ENCODE measurements at places on chromosomes 7 and 10.

- no peak for DNase-seq
These were observed 161.6 kb upstream of the PRSS1 start for GRCh38 chr7:142587578-142588191.

DNA sequence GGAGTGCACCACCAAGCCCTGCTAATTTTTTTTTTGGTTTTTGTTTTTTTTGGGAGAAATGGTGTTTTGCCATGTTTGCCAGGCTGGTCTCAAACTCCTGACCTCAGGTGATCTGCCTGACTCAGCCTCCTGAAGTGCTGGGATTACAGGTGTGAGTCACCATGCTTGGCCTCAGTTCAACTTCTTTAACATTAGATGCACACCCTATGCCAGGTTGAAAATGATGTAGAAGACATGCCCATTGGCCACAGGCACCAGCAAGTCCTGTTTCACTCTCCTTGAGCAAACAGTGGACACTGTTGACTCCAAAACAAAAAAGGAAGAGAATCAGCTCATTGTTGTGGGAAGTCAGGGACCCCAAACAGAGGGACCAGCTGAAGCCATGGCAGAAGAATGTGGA, 1205.3 kb downstream of the REEP3 start:
- no peak for DNase-seq

DNA sequence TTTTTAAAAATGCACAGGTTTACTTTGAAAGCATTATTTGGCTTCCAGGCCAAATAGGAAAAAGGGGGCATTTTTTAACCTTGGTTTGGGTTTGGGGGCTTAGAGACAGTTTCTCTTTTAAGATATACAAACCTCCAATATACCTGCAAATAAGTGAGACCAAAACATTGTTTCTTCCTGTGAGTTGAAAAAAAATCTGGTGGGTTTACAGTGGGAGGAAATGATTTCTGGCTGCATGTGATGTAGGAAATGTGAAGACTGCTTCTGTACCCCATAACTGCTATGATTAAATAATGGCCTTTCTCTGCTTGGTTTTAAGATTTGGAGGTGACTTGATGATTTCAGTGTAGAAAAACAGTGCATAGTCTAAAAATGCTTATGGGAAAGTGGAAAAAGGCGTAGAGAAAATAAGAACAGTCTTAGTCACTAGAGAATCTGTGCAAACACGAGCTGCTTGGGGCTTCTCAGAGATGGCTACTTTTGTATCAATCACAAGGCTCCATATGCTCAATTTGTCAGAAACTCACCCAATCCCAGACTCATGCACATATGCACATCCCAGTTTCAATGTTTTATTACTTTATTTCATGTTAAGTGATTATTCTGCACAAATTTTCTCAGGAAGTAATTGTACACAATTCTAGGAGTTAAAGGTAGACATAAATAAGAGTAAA, 22.1 kb upstream of the PRKCQ start:
- DNase-seq, result no peak

GRCh38 chr10:72904806-72905205, 11.3 kb downstream of the OIT3 start:
- no peak for DNase-seq

- DNase-seq, result no peak
These were observed 122.3 kb downstream of the ACTR3B start for GRCh38 chr7:152881893-152882292.

DNA sequence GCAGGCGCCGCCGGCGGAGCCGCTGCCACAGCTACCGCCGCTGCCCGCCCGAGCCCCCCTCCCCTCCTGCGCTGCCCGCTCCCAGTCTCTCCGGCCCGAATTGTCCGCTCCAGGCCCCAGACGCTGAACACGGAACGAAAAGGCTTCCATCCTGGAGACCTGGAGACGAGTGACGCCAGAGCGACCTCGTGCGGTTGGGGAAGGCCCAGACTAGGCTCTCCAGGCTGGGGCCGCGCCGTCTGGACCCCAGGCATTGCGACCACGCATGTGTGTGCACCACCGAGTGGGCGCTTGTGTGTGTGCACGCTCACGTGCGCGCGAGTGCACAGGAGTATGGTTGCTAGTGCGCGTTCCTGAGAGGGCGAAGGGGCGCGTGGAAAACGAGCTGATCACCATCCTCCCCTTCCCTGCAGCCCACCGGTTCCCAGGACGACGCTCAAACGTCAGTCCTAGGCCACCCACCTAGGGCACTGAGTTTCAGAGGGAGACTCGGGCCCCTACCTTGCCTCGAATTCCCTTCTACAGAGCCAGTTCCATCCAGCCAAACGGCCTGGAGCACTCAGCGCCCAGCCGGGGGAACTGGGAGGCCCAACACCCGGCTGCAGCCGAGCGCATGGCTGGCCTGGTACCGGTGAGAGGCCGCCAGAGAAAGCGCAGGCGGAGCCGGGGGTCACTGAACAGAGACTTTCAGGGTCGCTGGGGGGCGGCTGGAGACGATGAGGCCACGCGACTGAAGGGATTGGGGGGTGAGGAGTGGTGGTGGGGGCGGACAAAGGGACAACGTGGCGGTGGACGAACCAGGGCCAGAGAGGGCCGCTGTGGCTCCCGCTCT, 11.6 kb downstream of the LBX1 start:
- no peak for DNase-seq

- DNase-seq, result no peak
These were observed 158.5 kb downstream of the DKK1 start for GRCh38 chr10:52472406-52473146.

DNA sequence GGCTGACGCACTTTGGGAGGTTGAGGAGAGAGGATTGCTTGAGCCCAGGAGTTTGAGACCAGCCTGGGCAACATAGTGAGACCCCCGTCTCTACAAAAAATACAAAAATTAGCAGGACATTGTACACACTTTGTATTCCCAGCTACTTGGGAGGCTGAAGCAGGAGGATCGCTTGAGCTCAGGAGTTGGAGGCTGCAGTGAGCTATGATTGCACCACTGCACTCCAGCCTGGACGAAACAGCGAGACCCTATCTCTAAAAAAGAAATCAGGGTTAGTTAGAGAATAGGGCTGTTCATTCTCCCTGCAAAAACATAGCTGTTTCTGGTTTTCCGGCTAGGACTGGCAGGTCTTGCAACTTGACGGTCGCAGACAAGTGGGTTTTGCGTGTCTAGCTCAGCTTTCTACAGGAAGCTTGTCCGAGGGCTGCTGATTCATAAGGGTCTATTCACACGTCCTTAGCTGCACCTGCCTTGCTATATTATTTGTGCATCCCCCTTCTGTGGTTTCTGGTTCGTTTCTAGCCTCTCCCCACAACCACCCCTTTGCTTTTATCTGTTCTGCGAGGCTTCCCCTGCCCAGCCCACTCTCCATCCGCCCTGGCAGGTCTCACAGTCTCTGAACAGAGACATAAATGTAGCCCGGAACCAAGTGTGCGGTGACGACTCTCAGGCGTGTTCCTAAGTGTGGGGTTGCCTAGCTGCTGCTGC, 10.7 kb downstream of the AMZ1 start:
- DNase-seq, result peak; percentile 80

GRCh38 chr7:157612664-157613561, 276.1 kb downstream of the DNAJB6 start:
- peak; percentile 60 for DNase-seq

DNA sequence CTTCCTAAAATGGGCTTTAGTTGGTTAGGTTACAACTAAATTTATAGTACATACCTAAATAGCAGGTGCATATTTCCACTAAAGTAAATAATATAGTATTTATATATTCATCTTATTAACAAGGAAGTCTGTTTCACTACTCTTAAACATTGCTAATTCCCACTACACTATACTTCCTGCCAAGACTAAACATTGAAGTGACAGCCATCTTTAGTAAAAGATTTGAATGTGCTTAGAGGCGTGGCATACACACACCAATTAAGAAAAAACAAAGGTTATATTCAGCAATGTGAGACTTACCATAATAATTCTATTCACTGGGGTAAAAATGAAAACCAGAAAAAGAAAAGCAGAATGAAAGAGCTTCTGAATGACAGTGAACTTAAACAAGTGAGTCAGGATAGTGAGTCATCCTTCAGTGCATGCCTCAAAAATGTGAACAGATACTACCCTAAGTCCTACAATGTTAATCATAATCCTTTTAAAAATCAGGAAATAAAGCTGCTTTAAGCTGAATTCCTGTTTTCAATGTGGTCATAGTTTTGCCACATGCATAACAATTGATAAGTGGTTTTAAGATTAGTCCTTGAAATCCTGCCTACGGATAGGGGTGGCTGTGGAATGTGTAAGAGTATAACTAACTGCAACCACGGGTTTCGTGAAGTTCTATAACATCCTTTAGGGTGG, 59.4 kb downstream of the USP6NL start:
- DNase-seq, result no peak

DNA sequence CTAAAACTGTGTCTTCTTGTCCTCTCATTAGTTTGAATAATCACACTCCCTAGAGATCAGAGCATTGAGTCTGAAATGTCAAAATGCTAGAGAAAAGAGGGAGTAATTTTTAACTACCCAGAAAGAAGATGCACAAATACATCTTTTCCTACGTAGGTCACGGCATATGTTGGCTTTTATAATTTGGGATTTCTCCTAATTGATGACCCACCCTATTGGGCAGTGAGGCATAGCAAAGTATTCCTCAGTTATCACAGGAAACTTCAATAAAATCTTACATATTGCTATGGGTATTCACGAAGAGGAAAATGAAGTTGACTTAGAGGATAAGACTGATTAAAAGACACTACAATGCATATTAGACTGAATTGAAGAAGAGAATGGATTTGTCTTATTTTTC, 25.4 kb downstream of the ARMC10 start:
- DNase-seq, result no peak

DNA sequence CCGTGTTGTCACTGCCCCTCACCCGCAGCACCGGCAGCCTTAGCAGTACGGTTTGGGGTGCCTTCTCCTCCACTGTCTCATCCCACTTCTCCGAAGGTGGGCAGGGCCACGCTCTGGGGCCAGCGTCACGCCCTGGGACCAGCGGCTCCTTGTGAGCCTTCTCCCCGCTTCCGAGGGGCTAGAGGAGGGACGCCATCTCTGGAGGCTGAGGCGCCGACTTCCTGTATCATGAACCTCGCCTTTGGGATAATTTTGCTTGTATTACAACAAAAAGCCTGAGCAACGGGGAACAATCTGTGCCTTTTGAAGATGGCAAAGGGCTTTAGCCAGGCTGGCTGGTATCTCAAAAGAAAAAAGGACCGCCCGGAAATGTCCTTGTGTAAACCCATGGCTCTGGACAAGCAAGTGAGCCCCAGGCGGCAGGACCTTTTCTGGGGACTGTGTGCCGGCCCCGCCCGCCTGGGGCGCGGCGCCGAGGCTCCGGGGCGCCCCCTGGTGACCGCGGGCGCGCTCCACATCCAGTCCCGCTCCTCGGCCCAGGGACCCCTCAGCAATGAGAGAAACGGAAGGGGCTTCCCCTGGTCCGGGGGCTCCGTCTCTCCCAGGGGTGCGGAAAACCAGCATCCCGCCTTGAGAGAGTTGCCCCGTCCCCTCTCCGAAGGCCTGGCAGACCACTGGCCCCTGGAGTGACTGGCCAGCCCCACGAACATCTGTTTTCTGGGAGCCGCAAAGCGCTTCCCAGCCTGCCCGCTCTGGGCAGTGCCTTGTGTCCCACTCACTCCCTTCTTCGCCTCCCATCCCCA, 3.8 kb downstream of the DEPP1 start:
- peak; percentile 83 for DNase-seq

- no peak for DNase-seq
These were observed 73.1 kb upstream of the PDE1C start for GRCh38 chr7:32143301-32143700.

DNA sequence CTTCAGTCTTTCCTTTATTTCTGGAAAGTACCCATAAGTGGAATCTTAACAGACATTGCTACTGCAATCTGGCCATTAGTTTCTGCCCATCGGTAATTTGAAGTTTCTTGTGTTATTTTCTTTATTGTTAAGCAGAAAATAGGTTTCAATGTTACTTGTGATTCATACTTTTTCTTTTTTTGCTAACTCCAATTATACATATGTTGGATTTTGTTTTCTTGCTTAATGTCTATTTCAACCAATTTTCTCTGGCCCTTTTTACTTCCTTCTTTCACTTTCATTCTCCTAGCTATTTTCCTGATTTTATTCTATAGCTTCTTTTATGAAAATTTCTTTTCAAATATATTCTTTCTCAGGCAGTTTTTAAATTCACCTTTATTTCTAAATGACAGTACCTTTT, 457.4 kb downstream of the TCERG1L start:
- no peak for DNase-seq

DNA sequence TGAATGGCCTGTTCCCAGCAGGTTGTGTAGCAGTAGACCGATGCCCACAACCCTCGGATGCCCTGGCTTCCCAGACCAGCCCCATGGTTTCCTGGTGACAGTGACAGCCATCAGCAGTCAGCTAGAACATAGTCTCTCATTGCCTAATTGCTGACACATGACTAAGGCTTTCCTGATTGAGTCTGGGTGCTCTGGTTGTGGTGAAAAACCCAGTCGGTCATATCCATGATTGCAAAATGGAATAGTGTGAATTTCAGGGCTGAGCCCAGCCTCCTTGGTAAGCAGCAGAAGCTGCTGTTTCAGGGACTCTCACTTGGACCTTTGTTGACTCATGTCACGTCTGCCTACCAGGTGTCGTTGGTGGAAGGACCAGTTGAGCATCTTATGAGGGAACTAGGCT, 36.6 kb downstream of the POR start:
- no peak for DNase-seq

- no peak for DNase-seq
These were observed 223.4 kb downstream of the BMPER start for GRCh38 chr7:34128762-34129161.

DNA sequence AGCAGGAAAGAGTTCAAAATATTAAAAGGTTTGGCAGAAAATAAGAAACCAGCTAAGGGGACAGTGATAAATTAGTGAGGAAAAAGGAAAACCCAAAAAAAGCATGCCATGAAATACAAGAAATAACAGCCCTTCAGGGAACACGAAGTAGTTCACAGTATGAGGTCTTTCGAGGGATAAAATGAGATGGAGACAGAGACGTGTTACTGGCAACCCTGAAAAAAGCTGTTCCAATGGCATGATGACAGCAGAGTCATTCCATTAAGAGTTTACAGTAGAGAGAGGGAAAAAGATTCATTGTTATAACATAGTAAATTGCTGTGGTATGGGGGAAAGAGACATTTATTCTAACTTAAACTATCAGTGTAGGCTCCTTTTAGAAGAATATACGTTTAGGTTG, 391.2 kb downstream of the ANKRD7 start:
- DNase-seq, result no peak

DNA sequence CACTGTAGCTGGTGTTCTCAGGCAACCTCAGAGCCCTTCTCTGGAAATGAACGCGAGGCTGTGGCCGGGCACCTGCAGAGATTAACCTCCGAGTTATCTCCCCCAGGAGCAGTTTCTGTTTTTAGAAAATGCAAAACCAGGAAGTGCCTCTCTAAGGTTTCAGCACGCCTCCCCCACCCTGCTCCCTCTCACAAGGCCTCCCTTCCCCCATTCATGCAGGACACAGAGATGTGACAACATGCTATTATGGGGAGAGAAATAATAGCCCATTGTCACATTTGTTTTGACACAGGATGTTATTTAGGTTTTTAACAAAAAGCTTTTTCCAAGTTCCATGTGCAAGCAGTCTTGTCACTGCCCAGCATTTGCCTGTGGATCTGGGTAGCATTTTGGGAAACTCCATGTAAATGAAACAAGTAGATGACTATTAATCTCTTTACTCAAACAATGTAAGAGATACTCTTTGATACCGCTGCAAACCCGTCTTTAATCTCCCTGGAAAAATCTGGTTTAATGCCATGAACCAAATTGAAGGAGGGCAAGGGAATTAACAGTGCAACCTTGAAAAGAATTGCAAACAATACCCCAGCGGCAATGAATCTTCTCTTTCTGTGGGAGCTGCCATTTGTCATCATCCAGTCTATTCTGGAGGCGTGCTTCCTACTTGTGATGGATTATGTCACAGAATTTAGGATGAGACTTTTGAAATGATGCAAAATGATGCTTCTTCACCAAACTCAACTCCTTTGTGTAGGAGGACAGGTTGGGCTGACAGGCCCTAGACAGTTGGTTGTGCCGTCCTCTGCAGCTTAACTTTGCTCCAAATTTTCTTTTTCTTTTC, 86.5 kb upstream of the NMT2 start:
- DNase-seq, result no peak

Data from CD4-positive, alpha-beta T cell (primary cell).